Iris pigment epithelial cell (primary cell): ENCODE measurements at places on chromosomes 1 and 21.

DNA sequence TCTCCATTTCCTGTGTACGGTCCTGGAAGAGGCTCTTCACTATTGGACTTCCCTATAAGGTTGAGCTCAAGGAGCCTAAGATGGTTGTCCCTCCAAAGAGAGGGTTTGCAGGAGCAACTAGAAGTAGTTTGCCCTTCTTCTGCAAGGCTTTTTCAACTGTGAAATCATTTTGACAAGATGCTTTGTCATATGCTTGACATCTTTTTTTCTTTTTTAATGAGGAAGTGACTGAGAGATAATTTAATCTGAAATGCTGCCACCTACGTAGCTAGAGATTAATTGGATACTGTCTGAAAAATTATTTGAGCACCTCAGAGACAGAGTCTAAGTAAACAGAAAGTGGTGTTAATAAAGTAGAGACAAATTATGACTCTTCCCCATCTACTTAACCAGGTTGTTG, 97.0 kb downstream of the CHRM3 start:
- no peak for DNase-seq

DNA sequence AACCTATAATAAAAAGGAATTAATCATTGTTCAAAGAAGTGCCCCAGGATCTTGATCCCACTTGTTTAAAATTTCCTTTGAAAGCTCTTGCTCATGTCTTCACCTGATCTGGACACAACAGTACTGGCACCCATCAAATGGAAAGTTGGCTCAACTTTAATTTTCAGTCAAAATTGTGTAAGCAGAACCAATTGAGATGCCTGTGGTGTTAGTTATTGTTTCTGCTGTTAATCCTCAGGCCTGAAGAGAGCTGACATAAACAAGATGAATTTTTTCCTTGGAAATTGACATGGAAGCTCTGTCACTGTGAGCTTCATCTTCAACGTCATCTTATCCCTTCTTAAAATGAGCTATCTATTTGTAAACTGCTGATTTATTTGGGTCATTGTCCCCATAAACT, 88.3 kb upstream of the TNFSF4 start:
- DNase-seq, result peak; percentile 49

DNA sequence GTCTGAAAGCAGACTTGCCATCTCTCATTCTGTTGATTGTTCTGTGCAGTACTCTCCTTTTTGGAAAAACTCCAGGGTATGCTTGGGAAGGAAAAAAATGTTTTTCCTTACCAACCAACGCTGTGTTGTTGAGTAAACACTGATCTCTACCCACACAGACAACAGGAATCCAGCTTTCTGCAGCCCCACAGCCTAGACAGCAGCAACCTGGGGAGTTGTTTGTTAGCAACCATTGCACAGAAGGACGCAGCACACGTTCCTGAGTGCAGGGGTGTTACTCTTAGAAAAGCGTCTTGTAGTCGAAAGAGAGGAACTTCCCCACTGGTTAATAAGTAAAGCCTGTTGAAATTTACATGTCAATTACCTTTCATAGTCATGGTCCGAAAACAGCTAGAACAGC, 56.6 kb downstream of the SMYD2 start:
- DNase-seq, result peak; percentile 62

DNA sequence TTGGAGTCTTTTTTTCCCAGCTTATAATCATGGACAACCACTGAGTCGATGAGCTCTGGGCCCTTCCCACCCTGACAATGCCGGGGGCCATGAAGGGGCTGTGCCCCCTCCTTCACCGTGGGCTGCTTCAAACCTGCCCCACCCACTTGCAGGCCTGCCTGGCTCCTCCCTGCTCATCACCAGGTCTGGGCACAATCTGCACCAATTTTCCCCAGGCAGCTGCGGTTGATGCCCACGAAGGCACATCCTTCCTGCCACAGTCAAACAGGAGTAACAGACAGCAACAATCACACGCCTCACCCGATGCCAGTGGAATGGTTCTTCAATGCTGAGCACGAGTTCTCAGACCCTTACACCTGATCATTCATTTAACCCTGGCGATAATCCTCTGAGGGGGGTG, 18.9 kb downstream of the PGLYRP3 start:
- no peak for DNase-seq

DNA sequence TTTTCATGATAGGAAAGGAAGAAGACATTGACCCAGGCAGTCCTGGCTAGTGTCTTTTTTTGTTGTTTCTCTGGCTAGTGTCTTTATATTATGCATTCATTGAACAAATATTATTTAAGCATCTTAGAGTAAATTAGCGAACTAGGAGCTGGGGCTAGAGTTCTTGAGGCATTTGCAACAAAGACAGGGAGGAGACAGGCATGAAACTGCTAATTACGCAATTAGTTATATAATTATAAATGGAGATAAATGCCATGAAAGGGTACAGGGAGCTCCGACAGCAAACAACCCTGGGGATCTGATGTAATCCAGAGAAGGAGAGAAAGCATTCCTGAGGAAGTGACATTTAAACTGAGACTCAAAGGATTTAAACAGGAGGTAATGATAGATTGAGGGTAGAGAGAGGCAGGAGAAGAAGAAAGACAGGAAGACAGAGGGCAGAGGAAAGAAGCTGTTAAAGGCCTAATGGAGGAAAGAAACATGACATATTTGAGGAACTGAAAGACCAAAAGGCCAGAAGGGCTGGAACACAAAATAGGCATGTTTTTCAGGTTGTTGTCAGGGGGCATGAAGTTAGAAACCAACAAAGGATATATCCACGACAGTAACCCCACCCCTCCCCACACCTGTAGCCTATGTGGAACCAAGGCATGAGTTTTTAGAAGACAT, 99.5 kb upstream of the GJB5 start:
- no peak for DNase-seq

DNA sequence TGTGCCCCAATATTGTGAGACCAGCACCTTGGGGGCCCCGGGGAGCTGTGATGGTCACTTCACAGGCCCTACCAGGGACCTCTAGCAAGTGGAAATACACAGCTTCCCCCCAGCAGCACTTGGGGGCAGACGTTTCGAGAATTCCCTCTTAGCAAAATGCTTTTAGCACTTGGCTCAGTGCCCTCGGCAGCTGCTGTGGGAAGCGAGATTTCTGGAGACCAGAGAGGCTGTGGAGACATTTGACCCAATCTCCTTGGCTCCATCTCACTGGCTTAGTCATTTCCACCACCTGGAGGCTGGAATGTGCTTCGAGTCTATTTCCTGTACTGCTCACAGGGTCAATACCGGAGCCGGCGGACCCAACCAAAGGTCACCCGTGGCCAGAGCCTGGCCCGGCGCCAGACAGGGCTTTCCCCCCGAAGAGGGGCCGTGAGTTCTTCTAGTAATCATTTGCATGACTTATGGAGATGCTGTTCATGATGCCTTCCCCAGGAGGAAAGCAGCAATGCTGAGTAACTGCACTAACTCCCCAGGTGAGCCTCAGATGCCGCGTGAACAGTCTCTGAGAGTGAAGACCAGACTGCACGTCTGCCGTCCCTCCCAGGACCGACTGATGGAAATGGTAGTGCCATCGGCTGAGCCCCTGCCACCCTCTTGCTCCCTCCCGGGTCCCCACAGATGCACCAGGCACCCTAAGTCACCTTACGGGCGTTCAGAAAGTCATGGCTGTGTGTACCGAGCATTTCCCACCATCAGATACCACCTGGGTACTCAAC, 4.4 kb upstream of the C2CD2 start:
- peak; percentile 93 for DNase-seq

DNA sequence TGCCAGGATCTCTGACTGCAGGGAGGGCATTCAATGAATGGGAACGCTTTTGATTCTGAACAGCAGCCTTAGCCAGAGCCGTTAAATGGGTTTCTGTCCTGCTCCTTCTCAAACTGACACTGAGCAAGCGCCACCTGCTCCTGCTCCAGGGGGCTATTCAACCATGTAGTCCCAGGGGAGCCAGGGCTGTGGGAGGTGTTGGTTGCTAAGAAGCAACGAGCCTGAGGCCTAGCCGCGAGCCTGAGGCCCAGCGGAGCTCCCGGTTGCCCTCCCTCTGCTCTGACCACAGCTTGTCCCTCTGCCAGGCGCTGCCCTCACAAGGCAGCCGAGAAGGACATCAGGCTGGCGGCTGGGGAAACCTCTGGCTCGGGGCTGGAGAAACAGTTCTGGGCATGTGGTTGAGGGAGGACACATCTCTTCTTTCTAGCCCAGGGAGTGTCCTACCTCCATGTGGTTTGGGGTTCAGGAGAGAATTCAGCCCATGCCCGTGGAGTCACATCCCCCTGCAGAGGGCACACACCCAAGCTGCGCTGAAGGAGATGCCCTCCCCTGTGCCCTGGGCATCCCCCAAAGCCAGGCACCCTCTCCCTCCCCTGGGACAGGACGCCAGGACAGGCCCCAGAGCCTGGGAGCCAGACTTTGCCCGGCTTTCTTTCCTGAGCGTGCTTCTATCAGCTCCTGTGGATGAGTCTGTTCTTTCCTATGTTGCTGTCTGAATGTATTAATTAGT, 18.0 kb downstream of the PCP4 start:
- DNase-seq, result no peak

DNA sequence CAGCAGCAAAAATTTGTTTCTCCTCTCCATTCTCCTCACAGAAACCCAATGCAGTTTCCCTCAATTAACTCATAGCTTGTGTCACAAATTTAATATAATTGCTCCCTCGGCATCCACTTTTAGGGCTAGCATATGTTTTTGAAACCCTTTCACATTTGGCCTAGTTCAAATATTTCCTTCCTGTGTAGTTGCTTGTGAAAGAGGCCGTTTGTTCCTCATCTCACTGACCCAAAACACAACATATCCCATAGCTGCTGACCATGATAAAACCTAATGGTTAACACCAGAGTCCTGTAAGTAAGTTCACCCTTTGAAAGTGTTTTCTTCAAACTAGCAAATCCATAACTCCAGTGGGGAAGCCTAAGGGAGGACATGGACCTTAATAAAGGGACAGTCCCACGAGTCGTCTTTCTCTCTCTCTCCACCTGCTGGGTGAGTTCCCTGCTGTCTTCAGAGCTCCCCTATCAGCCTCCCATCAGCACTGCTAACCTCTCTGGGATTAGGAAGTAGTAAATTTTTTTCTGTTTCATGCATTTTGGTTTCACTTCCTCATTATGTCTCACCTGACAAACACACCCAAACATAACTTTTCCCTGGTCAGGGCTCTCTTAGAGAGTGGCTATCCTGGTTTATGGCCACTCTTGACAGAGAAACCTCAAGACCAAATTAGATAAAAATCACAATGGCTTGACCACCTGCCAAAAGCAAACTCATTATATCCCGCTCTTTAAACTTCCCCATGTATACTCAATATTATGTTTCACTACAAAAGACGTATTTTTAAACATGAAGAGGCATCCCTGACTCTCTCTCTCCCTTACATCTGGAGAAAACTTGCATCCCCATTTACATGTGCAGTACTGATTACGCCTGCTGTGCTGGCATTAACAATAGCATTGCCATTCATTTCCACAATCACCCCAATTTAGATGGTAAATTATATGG, 177.7 kb upstream of the HP1BP3 start:
- DNase-seq, result no peak

- DNase-seq, result peak; percentile 86
These were observed 93.4 kb downstream of the BCAR3 start for GRCh38 chr1:93588206-93588605.

- peak; percentile 88 for DNase-seq
These were observed 119.6 kb downstream of the ACTL8 start for GRCh38 chr1:17874710-17875109.

DNA sequence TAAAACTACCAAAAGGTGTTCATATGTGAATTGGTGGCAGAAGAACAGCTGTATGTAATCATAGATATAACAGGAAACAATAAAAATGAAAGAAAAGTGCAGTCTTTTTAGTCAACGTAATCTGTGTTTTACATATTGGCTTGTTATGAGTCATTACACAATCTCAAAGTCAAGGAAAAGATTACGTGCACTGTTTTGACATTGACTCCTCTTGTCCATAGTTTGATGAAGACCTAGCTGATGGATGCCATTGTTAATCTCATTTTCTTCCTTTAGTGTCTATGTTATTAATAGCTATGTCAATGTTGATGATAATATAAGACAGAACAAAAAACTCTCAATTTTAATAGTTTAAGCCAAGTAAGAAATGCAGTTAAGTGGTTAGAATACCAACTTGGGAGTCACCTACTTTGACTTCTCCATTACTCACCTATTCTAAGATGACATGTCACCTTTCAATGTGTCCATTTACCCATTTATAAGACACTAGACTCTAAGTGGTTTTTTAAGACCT, 84.5 kb upstream of the SAMSN1 start:
- DNase-seq, result no peak

DNA sequence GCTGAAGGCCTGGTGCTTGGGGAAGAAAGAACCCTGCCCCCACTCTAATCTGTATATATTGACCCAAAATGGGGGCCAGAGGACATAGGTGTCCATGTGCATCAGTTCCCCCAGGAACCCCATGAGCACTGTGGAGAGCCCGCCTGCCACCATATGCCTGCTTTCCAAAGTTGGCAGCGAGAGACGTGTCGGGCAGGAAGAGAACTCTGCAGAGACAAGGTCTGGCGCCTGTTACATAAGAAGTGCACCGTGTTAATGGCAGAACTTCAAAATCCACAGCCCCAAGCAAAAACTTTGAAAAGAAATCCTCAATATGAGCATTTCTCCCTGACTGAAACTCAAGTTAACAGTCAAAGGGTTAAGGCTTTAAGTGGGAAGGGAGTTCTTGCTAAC, 8.0 kb downstream of the CTNNBIP1 start:
- no peak for DNase-seq

DNA sequence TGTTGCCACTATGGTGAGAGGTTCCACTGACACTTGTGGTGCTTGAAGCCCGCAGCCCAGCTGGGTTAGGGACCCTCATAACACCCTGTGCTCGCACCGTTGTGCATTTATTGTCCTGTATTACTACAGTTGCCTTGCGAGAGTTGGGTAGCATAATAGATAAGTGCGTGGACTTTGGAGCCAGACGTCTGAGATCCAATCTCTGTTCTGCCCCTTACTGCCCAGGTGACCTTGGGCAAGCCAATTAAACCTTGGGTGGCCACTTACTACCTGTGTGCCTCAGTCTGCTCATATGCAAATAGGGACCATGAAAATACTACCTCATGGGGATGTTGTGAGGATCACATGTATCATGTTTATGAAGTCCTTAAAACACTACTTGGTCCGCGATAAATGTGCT, 13.3 kb downstream of the C8B start:
- no peak for DNase-seq

GRCh38 chr21:37737507-37737906, 178.8 kb downstream of the KCNJ6 start:
- DNase-seq, result no peak
